Chondrocyte (in vitro differentiated cells): ENCODE measurements at places on chromosomes 2 and 18.

DNA sequence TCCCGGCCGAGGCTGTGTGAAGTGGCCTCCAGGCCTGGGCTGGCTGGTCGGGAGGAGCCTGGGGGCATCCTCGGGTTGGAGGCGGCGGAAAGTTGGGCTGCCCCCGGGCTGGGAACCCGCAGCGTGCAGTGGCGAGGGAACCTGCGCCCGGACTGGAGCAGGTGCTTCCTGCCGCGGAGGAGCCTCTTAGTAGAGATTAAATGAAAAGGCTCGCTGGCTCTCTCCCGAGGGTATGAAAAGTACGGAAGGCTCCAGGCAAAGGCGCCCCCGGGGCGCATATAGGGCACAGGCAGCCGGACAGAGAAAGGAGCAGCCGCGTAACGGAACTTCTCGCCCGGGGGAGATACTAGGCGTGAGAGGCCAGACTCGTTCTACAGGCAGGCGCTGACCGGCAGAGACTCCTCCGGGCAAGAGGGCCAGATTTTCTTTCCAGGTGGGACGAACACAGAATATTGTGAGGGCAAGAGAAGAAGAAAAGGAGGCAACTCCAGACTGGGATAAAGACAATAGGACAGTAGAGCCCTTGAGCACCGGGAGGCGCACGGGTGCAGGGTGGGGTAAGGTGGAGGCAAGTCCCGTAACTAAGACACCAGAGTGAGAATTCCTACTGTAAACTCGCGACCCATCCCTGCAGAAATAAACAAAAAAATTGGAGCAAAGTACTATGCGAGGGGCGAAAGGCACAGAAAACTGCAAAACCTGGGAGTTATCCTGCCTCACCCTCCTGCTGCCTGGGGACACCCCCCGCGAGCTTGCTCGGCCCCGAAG, 816 bp downstream of the CDH2 start:
- H3K36me3 ChIP-seq = peaks cover 2% of the 10 kb centered on the region
- DNase-seq = no peak
- H3K27ac ChIP-seq = peak overlapping the region; percentile 97
- no peaks in the 10 kb centered on the region for H3K27me3 ChIP-seq
- peak overlapping the region; percentile 98 for H3K4me3 ChIP-seq

DNA sequence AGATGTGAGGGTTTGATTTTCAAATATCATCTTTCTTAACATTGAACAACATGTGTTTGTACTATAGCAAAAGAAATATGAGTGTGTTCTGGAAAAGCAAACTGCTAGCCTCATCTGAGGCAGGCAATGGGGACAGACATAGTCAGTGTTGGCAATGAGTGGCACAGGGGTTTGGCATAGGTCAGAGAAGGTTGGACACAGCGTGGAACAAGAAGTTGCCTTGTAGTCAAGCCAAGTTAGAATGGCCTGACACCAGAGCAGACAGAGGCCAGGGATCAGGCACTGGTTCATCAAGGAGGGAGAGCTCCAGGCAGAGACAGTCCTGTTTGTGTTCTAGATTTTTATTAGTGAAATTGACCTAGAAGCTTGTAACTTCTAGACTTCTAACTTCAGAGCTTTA, 100.8 kb upstream of the TANK start:
- peaks cover 4% of the 10 kb centered on the region for H3K27me3 ChIP-seq
- DNase-seq = no peak
- H3K4me3 ChIP-seq = no peak overlapping the region

DNA sequence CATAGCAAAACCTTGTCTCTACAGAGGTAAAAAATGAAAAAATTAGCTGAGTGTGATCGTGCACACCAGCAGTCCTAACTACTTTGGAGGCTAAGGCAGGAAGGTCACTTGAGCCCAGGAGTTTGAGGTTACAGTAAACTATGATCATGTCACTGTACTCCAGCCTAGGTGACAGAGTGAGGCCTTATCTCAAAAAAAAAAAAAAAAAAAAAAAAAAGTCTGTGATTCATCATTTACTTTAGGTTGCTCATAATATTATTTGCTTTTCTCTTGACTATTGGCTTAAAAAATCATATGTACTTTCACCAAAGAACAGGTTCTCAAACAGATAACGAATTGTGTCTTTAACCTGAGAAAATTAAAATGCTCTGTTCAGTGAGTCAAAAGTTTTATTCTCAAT, 129.1 kb downstream of the MYO3B start:
- H3K27me3 ChIP-seq = peaks cover 7% of the 10 kb centered on the region
- no peak overlapping the region for H3K27ac ChIP-seq
- no peak overlapping the region for H3K4me3 ChIP-seq
- no peaks in the 10 kb centered on the region for H3K36me3 ChIP-seq
- DNase-seq = no peak

GRCh38 chr2:151102226-151102625, 159.4 kb downstream of the RBM43 start:
- H3K4me3 ChIP-seq = no peak overlapping the region
- peaks cover 2% of the 10 kb centered on the region for H3K4me1 ChIP-seq
- H3K27ac ChIP-seq = no peak overlapping the region
- no peak for DNase-seq
- H3K36me3 ChIP-seq = no peaks in the 10 kb centered on the region

DNA sequence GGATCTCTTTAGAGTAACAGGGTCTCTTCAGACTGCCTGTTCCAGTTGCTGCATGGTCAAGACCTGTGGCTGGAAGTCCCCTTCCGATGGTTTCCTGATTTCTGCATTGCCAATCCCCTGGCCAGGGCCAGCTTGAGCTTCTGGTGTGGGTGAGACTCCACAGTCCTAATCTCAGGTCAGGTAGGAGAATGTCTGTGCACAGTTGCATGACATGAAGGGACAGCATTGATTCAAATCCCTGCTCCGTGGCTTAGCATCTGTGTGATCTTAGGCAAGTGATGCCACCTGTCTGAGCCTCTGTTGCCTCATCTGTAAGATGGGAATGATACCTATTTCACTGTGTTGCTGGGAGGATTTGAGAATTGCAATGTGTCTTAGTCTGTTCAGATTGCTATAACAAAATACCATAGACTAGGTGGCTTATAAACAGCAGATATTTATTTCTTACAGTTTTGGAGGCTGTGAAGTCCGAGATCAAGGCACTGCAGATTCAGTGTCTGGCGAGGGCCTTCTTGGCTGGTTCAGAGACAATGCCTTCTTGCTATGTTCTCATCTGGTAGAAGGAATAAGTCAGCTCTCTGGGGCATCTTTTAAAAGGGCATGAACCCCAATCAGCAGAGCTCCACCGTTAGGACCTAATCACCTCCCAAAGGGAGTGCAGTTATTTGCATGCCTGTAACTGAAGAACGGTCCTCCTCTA, 66.2 kb downstream of the ATOH8 start:
- no peak overlapping the region for H3K27ac ChIP-seq
- no peak for DNase-seq
- no peaks in the 10 kb centered on the region for H3K4me1 ChIP-seq
- H3K4me3 ChIP-seq = no peak overlapping the region

DNA sequence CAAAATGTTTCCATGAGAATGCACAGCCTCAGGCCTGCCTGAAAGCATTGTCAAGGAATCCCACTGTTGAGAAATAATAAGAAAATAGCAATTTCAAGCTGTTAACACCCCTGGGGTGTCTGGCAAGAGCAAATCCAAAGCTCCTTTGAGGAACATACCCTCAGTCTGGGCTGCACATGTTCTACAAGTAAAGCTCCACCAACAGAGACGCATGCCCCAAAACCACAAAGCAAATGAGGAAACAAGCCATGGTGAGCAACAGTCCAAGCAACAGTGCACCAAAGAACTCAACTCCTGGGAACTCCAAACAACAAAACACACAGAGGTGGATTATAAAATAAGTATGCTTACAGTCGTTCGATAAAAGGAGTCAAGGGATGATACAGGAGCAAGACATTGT, 40.3 kb downstream of the CYP27C1 start:
- no peak overlapping the region for H3K27ac ChIP-seq
- H3K4me3 ChIP-seq = no peak overlapping the region
- peaks cover 22% of the 10 kb centered on the region for H3K4me1 ChIP-seq
- no peak for DNase-seq
- H3K27me3 ChIP-seq = no peaks in the 10 kb centered on the region
- H3K36me3 ChIP-seq = peaks cover 15% of the 10 kb centered on the region
